ENCODE measurements at places on chromosomes 7 and 10.
A peak's percentile ranks its signal among the peaks of the same experiment; 100 is the strongest.

- DNase-seq, result no peak
Observed at GRCh38 chr7:15478401-15478800, 83.4 kb downstream of the AGMO start.

DNA sequence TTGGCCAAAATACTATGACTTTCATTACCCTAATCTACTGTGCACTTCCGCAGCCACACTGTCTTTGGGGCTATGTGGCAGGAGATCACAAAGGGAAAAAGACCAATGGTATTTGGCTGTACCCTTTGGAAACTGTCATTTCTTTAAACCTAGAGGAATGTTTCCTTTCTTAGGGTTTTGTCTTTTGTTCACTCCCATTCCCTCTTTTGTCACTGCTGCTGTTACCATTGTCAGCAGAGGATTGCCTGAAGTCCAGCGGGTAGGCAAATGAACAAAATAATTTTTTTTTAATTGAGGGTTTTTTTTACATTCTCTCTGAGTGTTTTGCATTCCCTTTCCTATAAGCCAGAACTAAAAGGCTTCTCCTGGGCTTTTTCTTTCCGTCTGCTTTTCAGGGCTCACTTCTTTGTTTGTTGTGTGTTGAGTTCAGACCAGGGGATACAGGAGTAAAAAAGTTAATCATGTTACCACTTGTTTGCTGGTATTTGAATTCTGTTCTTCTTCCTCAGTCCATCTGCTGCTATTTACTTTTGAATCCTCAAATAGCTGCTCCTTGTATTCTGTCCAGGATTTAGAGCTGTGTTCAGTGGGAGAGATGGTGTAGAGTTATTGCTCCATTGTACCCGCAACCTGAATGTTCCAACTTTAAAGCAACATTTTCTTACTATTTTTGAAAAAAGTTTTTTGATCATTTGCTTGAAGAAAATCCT lies 374.6 kb downstream of the SUGCT start:
- no peak for DNase-seq

DNA sequence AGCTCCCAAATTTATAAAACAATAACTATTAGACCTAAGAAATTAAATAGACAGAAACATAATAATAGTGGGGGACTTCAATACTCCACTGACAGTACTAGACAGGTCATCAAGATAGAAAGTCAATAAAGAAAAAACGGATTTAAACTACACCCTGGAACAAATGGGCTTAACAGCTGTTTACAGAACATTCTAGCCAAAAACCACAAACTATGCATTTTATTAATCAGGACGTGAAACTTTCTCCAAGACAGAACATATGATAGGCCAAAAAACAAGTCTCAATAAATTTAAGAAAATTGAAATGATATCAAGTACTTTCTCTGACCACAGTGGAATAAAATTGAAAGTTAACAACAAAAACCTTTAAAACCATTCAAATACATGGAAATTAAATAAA lies 46.4 kb downstream of the ZNF680 start:
- DNase-seq, result no peak

DNA sequence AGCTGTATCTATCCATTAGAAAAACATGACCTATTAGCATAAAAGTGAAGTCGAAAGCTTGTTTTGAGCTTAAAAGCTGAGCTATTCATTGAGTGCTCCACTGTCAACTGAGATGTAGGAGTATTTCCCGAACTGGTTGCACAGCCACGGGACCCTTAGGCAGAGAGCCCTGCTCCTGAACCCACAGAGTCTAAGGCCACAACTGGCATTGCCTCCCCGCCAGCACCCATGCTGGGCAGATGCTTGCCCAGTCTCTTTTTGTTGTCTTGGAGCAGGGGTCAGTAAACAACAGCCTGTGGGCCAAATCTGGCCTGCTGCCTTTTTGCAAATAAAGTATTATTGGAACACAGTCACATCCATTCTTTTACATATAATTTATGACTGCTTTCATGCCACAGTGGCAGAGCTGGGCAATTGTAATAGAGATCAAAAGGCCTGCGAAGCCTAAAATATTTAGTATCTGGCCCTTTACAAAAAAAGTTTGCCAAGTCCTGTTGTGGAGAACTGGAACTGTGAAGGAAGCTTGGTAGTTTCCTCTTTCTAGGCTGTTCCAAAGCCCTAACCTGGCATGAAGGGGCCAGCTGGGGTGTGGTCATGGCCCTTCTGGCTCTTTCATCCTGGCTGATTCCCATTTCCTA lies 58.4 kb upstream of the WAPL start:
- no peak for DNase-seq

DNA sequence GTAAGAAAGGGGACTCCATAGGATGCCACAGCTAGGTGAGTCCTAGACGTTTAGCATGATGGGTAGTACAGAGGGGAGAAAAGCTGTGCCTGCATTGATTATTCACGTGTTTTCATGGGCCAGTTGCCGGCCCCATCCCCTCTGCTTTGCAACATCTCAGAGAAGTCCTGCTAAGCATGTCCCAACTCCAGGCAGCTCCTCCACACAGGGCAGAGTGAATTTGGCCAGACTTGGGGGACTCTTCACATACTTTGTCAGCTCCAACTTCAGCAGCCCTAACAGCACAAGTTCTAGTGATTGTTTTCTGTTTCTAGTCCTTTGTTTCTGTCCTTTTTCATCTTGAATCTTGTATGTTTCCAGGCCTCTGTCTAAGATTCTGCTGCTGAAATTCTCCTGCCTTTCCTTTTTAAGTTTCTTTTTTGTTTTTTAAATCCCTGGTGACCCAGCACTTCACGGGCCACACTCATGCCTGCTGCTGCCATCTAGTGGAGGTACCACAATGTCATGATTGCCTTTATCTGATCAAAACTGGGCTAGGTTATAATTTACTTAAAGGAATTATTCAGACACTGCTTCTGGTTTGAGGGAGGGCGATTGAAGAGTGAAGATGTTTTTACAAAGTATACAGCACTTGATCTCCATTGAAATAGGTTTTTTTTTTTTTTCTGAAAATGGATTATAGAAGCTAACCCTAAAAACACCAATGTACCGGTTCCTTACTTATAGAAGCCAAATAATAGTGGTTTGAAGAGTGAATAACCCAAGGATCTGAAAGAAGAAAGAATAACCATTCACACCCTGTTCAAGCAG lies 276.9 kb downstream of the CSTF2T start:
- peak; percentile 15 for DNase-seq

GRCh38 chr10:18352175-18352574 lies 212.0 kb downstream of the CACNB2 start:
- no peak for DNase-seq

DNA sequence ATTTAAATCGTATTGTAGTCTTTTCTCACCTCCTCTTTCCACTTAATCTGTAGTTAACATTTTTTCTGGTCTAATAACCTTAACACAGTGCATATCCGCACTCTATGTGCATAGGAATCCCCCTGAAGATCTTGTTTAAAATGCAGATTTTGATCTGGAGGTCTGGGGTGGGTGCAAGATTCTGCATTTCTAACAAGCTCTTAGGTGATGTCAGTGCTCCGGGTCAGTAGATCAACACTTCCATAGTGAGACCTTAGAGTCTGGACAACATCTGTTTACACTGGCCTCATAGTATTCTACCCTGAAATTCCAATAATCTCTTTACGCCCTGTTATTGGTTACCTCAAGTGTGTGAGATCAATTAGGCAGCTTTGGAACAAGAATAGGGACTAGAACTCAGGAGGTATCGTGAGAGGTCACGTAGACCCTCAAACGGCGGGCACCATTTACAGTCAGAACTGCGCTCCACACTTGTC lies 434 bp upstream of the PLEKHA8 start:
- no peak for DNase-seq

DNA sequence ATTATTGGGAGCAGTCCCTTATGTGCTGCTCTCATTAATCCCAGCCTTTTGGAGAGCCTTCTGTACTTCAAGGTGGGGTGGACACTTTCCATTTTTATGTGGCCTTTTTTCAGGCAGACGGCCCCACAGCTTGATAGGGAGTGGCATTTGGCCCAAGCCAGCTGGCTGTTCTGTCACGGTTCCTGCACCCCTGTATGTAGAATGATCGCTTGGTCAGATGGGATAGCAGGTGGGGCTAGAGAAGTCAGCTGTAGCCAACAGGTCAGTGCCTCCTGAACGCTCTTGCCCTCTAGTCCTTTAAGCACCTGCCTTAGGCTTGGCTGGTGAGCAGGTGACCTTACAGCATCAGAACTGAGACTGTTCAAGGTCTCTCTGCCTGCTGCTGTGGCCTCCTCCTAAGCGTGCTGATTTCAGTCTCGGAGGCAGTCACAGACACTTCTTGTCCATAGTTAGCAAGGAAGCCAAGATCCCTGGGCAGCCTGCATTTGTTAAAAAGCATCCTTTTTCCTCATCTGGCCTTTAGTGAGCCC lies 95.3 kb downstream of the LRRC4 start:
- no peak for DNase-seq

DNA sequence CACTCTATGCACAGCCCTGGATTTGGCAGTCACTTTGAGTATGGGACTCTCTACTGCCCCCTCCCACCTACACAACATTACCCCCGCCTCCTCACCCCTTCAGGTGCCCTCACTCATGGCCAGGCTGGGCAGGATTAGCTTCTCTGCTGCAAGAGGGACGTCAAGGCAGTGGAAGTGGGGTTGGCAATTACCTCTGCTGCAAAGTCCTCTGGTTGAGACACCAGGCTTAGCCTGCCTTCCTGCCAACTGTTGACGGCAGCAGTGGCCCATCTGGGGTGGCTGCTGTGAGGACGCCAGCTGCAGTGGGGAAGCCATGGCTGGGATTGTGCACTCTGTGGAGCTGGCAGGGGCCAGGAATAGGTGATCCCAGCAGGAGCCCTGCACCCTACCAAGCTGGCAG lies 26.7 kb downstream of the SVIL start:
- no peak for DNase-seq

GRCh38 chr10:24381235-24382010 lies 172.5 kb downstream of the KIAA1217 start:
- no peak for DNase-seq

DNA sequence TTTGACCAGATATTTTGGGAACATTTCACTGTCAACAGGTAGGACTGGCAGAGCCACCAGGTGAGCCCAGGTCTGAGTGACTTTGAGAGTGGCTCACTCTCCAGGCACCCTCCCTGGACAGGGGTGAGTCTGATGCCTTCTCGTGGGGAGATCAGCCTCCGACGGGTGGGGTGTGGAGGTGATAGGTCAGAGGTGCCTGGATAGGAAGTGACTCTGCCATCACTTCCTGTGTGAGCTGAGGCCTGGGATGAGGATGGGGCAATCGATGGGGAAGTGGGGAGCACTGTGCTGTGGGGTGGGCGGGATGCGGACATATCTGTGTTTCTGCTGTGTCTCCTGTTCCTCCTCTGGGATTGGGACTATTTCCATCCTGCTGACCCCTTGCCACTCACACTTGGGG lies 34.6 kb downstream of the IFT22 start:
- no peak for DNase-seq

- no peak for DNase-seq
Observed at GRCh38 chr10:76902949-76903348, 734.7 kb downstream of the KCNMA1 start.

DNA sequence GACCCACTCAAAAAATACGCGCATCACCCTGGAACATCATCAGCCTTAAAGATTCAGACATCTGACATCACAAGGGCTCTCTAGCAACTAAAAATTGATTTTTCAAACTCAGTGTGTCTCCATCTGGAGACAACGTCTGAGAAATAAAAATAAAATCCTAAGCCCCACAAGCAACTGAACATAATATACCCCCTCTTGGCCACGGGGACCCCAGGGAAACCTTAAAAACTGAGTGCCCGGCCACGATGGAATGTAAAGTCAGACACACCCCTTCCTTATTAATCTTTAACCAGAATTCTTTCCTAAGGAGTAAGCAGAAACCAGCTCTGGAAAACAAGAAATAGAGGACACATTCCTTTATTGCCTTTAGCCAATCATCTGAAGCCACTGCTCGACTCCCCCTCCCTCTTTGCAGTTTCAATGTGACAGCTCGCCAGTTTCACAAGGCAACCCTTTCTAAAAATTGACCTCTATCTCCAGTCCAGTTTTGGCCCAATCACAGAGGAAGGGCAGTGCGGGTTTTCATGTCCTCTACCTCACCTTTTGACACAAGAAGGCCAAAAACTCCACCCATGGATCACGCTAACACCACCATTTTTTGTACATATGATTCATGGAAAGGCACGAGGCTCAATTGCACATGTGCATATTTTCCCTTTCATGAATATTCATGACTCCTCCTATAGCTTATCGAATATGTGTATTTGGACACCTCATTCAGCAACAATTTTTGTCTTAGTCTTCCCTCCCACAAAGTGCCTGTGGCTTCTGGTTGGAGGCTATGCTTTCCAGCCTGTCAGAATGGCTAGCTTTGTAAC lies 24.2 kb downstream of the IFIT3 start:
- no peak for DNase-seq

DNA sequence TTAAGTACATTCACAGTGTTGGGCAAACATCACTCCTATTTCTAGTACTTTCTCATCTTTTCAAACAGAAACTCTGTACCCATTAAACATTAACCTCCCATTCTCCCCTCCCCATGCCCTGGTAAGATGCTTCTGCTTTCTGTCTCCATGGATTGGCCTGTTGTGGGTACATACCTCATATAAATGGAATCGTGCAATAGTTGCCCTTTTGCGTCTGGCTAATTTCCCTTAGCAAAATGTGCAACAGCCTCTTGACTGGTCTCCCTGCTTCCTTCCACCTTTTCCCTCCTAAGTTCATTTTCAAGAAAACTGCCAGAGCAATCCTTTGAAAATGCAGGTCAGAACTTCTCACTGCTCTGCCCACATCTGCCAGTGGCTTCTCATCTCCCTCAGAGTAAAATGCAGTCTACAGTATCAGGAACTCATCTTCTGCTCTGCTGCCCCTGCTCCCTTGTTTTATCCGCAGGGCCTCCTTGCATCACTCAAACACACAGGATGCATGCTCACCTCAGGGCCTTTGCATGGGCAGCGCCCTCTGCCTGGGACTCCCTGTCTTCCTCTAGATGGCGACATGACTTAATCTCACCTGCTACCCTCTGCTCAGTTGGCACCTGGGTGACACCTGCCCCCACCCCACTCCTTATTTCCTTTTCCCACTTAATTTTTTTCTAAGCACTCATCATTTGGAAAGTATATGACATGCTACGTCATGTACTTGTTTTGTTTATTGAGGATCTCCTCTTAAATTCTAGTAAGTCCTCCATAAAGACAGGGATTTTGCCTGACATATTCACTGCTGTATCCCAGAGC lies 44.3 kb upstream of the ECHDC3 start:
- no peak for DNase-seq

- peak; percentile 60 for DNase-seq
Observed at GRCh38 chr7:38107486-38107893, 70.6 kb upstream of the STARD3NL start.

GRCh38 chr10:28449926-28450325 lies 83.0 kb upstream of the WAC start:
- no peak for DNase-seq

DNA sequence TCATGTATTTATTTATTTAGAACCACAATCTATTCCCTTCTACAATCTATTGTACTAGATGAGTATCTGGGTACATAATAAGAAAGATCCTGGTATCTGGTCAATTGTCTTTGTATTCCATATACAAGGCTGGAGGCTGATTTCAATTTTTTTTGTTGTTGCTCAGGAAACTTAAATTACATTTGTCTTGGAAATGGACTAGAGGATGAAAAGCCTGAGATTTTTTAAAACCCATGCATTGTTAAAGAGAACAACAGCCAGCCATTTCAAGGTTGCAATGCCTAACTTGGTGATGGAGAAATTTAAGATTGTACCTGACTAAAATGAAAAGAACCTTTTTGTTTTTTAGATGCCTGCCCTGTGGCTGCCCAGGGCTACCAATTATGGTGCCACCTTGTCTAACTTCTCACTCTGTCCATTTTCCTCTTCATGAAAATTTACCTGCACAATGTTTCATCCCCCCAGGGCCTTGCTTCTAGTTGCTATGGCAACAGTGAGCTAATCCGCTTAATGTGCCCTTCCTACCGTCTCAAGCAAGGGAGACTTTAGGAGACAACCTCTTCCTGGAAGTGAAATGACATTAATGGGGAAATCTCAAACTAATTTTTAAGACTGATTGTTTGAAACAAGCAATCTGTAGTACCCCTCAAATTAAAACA lies 203.7 kb upstream of the PHYHIPL start:
- no peak for DNase-seq

Data from activated gamma-delta T cell treated with anti-CD3 and anti-CD28 coated beads, Interleukin-2, amount 50 U/mL, for 16 hours (primary cell).